Hindlimb muscle (tissue), 1 donor: ENCODE measurements at places on chromosomes 16 and 17.

GRCh38 chr16:72291121-72291520, 119.2 kb upstream of the PMFBP1 start:
- no peak for DNase-seq

- DNase-seq, result no peak
Observed at GRCh38 chr16:78990309-78990701, 610.2 kb downstream of the MAF start.

GRCh38 chr16:84398701-84399100, 30.4 kb downstream of the ATP2C2 start:
- no peak for DNase-seq

- DNase-seq, result peak; percentile 66
Observed at GRCh38 chr17:28371245-28372202, at the start of gene SARM1. SARM1 (plus strand) TSS chr17:28371694; CDS start chr17:28372033, 339 bp downstream.

DNA sequence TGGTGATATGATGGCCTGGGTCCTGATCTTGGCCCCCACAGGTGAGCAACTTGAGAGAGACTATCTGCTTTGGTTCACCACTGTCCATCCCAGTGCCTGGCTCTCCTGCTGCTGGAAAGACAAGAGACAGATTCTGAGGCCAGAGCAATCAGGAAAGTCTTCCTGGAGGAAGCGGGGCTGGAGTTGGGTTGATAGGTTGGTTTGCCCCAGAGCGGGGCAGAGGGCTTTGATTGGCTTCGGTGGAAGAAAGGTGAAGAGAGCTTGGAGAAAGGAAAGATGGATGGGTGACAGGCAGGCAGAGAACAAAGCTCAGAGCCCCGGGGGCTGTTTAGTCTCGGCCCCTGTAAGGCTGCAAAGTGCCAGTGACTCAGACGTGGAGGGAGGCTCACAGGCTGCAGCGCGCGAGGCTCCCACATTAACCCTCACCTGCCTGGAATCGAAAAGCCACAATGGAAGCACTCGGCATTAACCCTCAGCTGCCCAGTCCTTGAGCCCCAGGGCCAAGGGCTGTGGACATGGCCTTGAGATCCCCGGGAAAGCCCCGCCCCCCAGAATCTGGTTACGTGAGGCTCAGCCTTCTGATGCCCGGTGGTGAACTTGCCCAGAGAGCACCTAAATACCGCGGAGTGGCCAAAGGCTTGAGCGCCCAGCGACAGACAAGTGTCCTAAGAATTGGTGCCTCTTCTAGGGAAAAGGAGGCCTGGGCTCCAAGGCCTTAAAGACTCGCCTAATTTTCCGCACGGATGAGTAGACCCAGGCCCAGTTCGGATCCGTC, 996 bp upstream of the CPNE2 start:
- no peak for DNase-seq

- DNase-seq, result no peak
Observed at GRCh38 chr16:79451196-79451816, 149.2 kb downstream of the MAF start.

DNA sequence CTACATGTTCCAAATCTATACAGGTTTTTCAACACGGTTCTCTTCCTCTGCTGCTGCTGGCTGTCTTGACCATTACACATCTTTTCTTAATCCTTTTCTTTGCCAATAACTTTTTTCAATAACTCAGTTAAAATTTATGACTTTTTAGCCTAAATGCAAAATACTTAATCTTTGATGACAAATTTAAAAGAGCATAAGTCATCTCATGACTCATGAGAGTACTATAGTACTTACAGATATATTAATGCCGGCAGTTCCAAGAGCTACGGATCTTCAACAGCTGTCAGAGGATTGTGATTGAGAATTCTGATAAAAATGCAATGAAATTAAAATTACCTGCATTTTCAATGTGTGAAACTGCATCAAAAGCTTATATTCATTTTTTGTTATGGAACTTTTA, 105.5 kb downstream of the KPNA2 start:
- no peak for DNase-seq

DNA sequence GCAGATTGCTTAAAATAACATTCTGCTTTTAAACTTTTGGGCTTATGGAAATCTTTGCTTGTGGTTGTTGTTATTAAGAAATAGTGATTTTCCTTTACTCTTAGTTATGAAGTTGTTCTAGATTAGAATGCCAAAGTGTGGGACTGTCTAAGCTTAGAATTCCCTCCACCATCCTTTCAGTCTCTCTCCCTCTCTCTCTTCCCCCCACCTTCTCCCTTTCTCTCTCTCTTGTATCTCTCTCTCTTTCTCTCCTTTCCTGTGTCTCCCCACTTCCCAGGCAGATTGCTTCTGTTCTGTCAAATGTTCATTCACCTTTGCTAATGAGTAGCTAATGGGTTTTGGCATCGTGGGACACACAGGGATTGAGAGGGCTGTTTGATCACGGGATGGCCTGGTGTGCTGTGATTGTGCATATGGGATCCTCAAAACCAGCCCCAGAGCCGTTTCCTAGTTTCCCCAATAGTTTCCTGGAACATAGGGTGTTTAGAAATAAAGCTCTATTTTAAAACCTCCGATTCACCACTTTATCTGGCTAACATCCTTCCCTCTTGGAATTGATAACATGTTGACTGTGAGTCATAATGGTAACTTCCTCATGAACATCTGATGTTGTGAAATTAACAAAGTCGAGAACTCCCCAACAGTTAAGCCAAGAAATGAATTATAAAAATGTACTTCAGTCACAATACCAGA, 502.6 kb downstream of the TMEM114 start:
- DNase-seq, result peak; percentile 66

DNA sequence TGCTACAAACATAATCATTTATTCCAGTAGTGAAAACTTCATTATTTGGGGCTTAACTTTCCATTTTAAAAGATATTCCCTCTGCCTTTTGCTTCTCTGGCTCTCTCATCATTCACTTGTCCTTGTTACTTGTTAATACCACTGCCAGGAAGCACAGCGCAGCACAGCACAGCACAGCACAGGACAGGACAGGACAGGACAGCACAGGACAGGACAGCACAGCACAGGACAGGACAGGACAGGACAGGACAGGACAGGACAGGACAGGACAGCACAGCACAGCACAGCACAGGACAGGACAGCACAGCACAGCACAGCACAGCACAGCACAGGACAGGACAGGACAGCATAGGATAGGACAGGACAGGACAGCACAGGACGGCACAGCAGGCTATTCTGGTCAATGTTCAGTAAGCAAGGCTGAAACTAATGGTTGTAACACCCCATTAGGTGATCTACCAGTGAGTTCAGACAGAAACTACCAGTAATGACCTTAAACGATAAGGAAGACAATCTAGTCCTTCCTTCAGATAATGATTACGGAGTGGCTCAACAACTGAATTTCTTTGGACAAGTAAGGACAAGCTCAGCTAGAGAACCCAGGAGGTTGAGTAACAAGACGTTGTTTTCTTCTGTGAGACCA, 31.9 kb downstream of the COG1 start:
- no peak for DNase-seq

DNA sequence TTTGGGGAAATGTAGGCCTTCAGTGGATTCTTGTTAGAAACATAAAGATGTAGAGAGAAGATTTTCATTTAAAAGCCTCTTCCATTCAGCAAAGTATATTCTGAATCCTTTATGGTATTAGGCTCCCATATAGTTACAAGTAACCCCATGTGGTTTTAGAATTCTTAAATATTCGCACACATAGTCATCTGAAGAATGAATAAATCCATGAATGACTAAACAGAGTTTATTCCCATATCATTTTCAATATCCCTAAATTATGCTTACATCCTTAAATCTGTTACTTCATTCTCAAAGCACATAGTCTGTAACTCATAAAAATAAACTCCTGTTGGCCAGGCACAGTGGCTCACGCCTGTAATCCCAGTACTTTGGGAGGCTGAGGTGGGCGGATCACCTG, 962.1 kb downstream of the KCNJ18 start:
- no peak for DNase-seq

- no peak for DNase-seq
Observed at GRCh38 chr17:37839196-37839978, 84.8 kb upstream of the TBC1D3K start.

- no peak for DNase-seq
Observed at GRCh38 chr17:62906881-62907280, 59.2 kb upstream of the TANC2 start.

GRCh38 chr16:78746718-78747117, 647.3 kb downstream of the WWOX start:
- DNase-seq, result no peak

GRCh38 chr17:57853695-57854094, 3.9 kb upstream of the MRPS23 start:
- DNase-seq, result no peak

DNA sequence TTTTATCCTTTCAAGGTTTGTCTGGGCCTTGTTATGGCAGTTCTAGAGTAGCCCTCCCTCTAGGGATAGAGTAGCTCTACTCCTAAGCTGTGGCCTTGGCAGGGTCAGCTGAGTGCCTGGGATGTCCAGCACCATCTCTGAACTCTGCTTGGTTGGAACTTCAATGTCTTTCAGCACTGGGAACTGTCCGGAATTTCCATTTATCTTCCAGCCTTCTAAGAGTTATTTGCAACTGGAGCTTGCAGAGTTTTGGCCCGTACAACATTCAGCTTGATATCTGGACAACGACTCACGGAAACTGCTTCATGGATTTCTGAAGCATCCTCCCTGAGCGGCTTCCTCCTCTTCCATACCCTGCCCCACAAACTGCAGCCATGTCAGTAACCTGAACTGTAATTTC, 22.9 kb downstream of the MMD start:
- DNase-seq, result no peak

DNA sequence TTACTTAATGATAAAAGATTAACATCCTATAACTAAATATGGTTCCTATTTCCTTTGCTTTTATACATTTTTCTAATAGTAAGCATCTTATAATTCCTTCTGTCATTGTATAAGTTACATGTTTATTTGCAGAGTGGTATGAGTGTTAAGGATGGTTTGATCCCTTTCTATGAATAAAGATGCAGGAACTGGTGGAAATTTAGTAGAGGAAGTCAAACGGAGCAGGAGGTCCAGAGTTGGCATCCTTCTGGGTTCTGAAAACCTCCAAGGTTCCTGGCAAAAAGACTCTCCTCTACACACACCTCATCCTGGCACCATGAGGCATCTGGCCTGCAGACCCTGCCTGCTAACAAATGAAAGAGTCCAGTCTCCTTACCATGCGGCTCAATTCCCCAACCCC, 296.8 kb downstream of the SOX9 start:
- no peak for DNase-seq

- DNase-seq, result peak; percentile 96
Observed at GRCh38 chr17:28318759-28319597, at the start of gene TMEM97. TMEM97 (plus strand) TSS chr17:28319200; CDS start chr17:28319240, 40 bp downstream.

DNA sequence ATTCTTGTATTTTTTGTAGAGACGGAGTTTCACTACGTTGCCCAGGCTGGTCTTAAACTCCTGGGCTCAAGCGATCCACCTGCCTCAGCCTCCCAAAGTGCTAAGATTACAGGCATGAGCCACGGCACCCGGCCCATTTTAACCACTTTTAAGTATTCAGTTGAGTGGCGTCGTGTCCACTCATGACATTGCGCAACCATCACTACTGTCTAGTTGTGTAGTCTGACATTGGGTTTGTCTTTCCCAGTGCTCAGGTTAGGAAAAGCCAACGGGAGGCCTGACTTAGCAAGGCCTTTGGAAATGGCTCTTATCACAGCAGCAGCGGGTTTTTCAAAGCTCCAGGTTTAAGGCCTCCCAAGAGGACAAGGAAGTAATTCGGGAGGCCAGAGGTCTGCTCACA, 58.7 kb downstream of the LITAF start:
- no peak for DNase-seq

- no peak for DNase-seq
Observed at GRCh38 chr16:1550069-1550468, 16.6 kb downstream of the TMEM204 start.

DNA sequence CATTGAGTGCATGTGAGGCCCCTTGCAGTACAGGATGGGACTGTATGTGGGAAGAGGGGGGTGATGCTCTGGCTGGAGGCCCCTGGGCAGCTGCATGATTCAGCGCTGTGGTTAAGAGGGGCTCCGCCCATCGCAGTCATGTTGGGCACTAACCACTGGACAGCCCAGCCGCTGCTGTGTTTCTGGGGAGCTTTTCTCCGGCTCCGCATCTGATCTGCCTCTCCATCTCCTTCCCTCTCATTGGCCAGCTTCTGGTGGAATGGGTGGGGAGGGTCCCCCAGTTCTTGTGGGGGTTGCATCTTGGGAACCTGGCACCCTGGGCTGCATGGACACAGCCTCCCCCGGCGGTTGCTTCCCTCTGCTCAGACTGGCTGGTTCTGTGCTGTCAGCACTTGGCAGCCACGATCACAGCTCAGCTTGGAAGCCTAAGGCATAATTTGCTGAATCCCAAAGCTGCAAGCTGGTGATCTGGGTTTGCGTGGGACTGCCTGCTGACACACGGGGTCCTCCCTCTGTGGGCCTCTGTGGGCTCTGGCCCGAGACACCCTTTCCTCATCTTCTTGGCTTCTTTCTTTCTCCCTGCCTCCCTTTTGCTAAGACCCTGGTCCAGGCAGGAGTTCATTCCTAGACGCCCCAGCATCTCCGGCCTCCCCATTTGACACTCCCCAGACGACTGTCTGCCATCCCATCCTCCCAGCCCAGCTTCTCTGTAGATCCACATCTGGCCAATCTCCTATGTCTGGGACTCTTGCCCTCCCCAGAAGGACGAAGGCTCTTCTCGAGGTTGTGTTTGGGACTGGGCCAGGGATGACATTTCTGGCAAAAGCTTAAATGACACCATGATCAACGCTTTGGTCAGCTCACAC, 168.3 kb downstream of the SEC14L1 start:
- DNase-seq, result no peak

- DNase-seq, result peak; percentile 80
Observed at GRCh38 chr16:4328046-4328781, 12.3 kb downstream of the GLIS2 start.

DNA sequence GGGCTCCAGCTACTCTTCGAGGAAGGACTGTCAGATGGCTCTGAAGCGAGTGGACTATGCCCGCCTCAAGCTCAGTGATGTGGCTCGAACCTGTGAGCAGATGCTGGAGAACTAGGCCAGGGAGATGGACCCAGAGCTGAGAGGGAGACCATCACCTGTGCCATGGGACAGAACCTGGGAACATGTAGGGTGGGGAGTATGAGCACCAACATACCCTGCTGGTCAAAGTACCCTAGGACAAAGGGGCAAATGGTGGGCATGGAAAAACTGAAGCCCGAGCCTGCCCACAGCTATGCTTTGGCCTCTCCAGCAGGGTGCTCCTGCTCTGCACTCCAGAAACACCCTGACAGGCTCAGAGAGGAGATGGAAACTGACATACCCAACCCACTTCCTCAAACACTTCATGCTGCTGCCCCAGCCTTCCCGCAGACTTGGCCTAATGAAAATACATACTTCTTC, 1.9 kb downstream of the MED11 start:
- DNase-seq, result no peak

GRCh38 chr17:34397265-34397664, 34.2 kb upstream of the CCL1 start:
- no peak for DNase-seq

- DNase-seq, result no peak
Observed at GRCh38 chr17:7133424-7133823, 18.8 kb upstream of the ASGR2 start.

- DNase-seq, result no peak
Observed at GRCh38 chr16:49200223-49200820, 81.3 kb downstream of the CBLN1 start.

DNA sequence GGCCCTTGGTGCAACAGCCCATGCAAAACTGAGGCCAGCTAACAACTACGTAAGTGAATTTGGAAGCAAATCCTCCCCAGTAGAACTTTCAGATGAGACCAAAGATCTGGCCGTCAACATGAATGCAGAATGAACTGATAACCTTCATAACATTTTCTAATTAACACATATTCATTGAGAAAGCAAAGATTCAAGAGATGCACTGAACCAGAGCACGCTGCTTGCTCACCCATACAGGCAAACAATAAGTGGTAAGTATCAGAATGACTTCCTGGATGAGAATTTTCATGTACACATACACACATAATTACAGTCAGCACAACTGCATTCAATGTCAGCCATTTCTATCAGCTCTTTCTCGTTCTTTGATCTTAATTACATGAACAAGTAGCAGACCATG, 30.6 kb downstream of the XYLT1 start:
- no peak for DNase-seq
